ENCODE measurements at places on chromosomes 2 and 18.

DNA sequence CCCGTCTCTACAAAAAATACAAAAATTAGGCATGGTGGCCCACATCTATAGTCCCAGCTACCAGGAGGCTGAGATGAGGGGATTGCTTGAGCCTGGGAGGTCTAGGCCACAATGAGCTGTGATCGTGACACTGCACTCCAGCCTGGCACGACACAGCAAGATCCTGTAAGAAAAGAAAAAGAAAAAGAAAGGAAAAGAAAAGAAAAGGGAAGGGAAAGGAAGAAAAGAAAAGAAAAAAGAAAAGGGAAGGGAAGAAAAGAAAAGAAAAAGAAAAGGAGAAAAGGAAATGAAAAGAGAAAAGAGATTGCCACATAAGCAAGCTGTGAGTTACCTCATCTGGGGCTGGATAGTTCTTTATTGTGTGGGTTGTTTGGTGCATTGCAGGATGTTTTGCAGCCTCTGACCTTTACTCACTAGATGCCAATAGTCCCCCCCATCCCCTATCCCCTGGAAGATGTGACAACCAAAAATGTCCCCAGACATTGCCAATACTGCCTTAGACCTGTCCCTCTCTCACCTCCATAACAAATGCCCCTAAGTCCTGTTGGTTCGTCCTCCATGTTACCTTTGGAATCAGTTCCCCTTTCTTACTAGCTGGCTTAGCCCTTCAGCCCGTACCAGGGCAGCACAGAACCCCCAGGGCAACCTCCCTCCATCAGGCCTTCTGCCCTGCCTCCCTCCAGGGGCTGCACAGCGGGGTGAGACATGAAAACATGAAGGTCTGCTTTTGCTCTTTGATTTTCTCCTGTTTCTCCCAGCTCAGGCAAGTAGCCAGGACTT lies 8.9 kb downstream of the ASPRV1 start:
- DNase-seq, result no peak

- DNase-seq, result no peak
Measured at GRCh38 chr2:130829015-130829414, 7.7 kb upstream of the ARHGEF4 start.

GRCh38 chr2:171522788-171523087 lies 464 bp downstream of the CYBRD1 start:
- no peak for DNase-seq

DNA sequence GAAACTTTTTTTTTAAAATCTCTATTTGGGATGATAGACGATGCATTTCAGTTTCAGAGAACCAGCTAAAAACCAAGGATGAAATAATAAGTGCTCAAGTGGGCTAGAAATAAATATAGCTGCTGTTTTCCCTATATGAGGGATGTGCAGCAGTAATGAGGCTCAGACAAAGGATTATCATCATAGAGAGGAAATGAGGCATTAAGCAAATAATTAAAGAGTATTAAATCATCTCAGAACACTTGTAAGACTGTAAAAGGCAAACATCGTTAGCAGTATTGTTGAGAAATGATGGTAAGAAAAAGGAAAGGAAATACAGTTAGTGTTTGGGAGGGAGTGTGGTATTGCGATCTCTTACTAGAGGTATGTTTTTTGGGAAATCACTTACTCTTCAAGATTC lies 233.5 kb downstream of the TGIF1 start:
- no peak for DNase-seq

DNA sequence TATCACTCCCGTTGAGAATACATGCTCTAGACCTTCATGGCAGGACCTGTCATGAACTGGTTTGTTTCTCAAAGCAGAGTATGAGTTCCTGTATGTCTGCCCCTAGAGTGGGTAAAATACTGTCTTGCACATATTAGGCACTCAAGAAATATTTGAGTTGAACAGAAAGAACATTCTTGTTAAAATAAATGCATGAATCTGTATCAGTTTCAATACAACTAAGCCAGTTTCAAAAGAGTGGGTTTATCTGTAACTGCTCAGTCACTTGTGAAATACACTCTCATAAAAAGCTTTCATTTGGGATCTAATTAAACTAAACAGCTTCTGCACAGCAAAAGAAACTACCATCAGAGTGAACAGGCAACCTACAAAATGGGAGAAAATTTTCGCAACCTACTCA lies 69.2 kb downstream of the RFTN2 start:
- no peak for DNase-seq
